Breast epithelium (tissue), 4 donors: ENCODE measurements at places on chromosomes 2 and 18. TPM values are rescaled to one million over a fixed set of nuclear protein-coding genes. Genes with fewer than 3 reads are reported as not detected.

The APLF gene
- total RNA-seq = 13.4 TPM

DNA sequence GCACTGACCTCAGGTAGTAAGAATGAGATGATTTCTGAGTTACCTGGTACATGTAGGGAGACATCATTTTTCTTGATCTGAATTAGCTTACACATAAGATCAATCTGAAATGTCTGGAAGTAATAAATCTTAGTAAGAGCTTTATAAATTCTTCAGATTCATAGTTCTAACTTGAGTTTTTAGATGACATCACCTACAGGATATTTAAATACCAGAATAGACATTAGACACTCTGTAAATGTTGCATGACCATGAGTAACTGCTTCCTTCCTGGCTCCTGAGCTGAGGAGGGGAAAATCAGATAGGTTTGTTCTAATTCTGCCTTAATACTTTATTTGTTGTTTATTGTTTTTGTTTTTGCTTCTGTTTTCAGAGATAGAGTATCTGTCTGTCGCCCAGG is 181.8 kb downstream of the PHLPP1 start:
- DNase-seq = no peak

GRCh38 chr2:10002681-10003080 is 40.7 kb upstream of the KLF11 start:
- no peak for DNase-seq

The TXNDC2 gene
- total RNA-seq = 0.16 TPM

DNA sequence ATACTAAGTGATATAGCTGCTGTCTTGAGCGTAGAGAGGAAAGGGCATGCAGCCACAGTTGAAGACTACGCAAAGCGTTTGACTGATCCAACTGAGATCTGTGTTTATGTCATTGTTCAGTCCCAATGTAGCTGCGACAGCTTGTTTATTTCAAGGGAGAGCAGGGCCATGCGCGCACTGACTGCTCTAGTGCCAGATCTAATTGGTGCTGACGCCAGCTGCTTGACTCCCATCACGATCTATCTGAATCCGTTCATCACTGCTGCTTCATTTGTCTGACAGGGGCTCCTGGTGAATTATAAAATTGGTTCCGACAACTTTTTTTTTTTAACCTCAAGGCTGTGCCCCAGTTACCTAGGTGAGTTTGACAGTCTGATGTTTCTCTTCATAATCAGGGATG is 75.7 kb downstream of the CHST9 start:
- DNase-seq = no peak

The OTX1 gene
- not detected for total RNA-seq

The NCKAP1 gene
- 186 TPM for total RNA-seq

The RPL37A gene
- total RNA-seq = 1,692 TPM

GRCh38 chr2:7288484-7288883 is 371.3 kb downstream of the RNF144A start:
- DNase-seq = no peak

DNA sequence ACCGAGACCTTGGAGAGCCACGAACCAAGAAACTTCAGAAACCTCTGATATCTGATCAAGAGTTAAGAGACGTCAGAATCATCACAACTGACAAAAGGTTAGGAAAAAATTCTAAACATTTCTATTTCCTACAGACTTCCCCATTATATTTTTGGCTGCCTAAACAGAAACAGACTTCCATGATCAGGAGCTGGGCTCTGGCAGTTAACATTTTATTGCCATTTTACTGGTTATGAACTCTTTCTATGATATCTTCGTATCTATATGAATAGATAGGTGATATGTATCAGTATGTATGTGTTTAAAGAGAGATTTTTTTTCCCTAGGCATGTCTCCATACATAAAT is 31.1 kb upstream of the PPP1R1C start:
- DNase-seq = no peak

- DNase-seq = no peak
Observed at GRCh38 chr18:13173578-13174145, 44.9 kb upstream of the LDLRAD4 start.

DNA sequence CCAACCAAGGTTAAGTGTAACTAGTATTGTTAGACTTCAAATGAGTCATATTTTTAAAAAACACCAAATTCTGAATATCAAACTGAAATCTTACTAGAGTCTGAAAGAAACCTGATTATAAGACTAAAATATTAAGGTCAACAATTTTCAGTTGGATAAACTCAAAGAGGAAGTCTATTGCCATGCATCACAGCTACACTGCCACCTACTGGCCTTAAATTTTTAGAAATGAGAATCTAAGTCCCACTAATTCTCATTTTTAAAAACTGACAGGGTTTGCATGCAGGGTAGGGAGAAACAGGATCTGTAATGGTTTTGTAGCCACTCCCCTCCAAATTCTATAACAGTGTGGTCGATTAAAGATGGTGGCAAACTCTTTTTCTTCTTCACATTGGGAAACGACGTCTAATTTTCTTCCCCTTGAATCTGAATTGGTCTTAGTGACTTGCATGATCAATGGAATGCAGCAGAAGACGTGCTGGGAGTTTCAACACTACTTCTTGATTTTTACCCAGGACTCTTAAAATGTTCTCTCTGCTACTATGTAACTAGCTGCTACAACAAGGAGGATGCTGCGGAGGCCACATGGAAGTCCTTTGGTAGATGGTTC is 176.1 kb upstream of the SESTD1 start:
- no peak for DNase-seq

The INHBB gene
- 35.0 TPM for total RNA-seq

- no peak for DNase-seq
Observed at GRCh38 chr2:206635015-206635414, 7.3 kb upstream of the FAM237A start.

The DIPK1C gene
- total RNA-seq = not detected

DNA sequence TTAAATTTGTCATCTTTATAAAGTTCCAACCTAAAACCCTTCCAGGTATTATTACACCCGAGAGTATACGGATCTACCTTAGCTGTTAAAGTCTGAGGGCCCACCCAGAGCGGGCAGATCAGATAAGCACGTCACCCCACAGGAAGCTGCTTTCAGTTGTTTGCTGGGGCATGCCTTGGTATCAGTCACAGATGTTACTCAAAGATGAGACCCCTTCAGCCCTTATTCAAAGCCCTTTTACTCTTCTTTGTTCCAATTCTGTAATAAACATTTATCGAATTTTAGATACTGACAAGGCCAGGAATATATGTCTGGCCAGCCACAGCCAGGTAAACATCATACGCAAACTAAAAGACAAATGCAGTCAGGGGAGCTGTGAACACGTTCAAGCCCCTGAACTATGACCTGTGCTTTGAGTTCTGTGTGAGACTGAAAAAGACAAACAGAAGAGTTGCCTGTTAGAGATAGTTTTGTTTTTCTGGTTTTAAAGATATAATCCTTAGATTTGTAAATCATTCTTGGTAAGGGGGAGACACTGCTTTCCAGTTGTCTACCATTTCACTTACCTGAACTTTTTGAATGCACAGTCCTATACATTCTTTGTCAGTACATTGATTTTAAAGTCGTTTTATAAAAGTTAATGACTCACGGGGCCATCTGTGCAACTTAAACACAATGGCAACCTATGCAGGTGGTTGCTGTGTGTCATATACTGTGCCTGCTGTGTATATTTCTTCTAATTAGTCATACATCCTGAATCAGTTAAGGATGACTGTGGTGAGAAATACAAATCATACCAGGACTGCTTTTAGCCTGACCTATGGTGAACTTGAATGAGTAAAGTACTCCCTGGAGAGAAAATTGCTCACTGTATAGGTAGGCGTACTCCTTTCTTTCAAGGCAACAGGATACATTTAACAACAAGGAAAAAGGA is 100.5 kb upstream of the ITPRID2 start:
- no peak for DNase-seq

The CGREF1 gene
- 3.2 TPM for total RNA-seq

The PJVK gene
- total RNA-seq = 6.9 TPM

- no peak for DNase-seq
Observed at GRCh38 chr2:102044967-102045489, 53.3 kb downstream of the IL1R2 start.

DNA sequence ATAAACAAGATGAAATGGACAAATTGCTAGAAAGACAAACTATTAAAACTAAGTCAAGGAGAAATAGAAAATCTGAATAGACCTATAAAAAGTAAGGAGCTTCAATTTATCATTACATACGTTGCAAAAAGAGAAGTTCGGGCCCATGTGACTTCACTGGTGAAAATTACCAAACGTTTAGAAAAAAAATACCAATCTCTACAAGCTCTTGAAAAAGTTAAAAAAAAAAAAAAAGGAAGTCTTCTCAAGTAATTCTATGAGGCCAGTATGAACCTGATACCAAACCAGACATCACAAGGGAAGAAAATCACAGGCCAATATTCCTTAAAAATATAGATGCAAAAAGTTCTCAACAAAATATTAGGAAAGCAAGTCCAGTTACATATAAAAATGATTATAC is 20.2 kb upstream of the ACVR2A start:
- DNase-seq = no peak

DNA sequence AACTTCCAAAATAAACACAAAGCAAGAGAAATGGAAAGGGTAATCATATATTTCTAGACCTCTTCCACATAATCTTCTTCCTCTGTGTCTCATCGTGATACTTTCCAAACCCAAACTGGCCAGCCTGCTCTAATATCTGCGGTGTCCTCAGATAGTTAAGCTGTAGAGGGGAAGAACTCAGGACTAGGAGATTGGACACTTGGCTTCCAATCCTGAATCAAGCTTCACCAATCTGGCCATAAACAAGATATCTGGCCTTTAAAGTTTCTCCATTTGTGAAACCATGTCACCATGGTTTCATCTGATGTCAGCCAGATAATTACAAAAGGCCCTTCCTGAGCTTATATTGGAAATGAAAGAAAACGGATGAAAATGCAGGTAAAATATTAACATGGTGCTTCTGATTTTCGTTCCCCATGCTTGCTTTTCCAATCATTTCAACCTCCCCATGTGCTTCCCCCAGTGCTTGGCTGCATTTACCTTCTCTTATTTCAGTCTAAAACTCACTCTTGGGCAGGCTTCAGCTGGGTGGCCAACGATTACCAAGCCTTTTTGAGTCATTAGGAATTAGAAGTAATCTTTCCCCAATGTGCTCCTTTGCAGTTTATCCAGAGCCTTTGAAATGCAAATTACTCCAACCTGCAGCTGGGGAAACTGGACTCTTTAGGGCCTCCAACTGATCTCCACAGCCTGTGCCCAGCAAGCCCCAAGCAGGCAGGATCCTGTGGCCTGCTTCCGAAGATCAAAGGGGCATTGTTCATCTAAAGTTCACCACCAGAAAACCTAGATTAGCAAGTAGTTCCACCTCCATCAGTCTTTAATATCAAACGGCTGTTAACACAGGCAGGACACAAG is 44.5 kb upstream of the MYCN start:
- DNase-seq = no peak

The AGXT gene
- not detected for total RNA-seq

The ABCG8 gene
- not detected for total RNA-seq

The MTCL1 gene
- total RNA-seq = 9.1 TPM

DNA sequence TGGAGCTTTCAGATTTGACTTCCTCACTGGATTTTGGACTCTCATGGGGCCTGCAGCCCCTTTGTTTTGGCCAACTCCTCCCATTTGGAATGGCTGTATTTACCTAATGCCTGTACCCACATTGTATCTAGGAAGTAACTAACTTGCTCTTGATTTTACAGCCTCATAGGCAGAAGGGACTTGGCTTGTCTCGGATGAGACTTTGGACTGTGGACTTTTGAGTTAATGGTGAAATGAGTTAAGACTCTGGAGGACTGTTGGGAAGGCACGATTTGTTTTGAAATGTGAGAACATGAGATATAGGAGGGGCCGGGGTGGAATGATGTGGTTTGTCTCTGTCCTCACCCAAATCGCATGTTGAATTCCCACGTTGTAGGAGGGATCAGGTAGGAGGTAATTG is 233.4 kb upstream of the GALNT5 start:
- DNase-seq = no peak

The APCDD1 gene
- total RNA-seq = 275 TPM

GRCh38 chr18:29041976-29042375 is 865.0 kb upstream of the CDH2 start:
- DNase-seq = no peak

The LAMA3 gene
- 173 TPM for total RNA-seq

The DPP10 gene
- total RNA-seq = 0.29 TPM
